ENCODE measurements at places on chromosomes 4 and X. TPM values are rescaled to one million over a fixed set of nuclear protein-coding genes. Genes with fewer than 3 reads are reported as not detected.
A peak's percentile ranks its signal among the peaks of the same experiment; 100 is the strongest.

DNA sequence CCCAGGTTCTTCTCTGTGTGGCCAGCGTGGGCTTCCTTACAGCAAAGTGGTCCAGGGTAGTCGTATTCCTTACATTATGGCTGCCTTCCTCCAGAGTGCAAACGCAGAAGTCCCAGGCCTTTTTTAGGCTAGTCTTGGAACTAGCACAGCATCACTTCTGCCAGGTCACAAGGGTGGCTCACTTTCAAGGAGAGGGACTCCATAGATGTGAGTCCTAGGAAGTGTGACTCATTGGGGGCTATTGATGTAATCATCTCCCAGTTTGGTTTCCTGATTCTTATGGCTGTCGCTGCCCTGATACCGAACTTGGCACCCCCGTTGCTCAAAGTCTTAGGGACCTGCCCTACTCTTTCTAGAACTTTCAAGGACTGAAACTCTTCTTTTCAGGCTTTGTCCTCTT is 140.0 kb downstream of the DCK start:
- DNase-seq, result no peak

- DNase-seq, result peak; percentile 47
Observed at GRCh38 chr4:136935871-136936270, 596.4 kb downstream of the PCDH18 start.

DNA sequence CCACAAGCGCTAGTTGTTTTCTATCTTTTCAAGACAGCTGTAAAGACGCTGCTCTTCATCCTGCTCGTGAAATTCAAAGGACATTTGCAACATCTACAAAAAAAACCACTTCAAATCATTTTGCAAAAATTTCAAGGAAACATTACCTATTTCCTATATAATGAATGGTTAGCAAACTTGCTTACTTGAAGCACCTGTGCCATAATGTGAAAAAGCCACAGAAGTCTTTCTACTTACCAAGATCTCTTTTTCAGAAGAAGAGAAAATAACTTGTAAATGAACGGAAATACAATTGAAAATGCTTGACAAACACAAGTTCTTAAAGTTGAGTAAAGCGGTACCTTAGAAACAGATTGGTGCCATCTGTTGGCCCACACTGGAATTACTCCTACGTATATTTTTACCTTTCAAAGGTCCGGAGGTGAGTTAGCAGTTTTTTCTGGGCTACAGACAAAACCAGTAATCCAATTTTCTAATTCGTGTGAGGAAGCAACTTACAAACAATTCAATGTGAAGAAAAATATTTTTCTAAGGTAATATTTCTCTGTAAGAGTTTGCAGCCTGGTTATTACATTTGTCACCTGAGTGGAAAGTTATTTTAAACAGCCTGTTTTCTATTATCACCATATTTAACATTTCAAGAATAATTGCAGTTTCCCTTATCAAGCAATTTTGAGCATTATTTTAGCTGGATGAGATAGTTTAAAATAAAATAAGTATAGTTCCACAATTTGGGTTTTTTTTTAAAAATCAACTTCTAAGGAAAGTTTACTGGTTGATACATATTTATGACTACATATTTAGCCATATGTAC is at the start of gene TLR6:
TLR6 (minus strand) TSS at position 294 of the 814 bp plus-strand sequence. CDS start 27,344 bp downstream, outside the sequence.
- peak; percentile 76 for DNase-seq

DNA sequence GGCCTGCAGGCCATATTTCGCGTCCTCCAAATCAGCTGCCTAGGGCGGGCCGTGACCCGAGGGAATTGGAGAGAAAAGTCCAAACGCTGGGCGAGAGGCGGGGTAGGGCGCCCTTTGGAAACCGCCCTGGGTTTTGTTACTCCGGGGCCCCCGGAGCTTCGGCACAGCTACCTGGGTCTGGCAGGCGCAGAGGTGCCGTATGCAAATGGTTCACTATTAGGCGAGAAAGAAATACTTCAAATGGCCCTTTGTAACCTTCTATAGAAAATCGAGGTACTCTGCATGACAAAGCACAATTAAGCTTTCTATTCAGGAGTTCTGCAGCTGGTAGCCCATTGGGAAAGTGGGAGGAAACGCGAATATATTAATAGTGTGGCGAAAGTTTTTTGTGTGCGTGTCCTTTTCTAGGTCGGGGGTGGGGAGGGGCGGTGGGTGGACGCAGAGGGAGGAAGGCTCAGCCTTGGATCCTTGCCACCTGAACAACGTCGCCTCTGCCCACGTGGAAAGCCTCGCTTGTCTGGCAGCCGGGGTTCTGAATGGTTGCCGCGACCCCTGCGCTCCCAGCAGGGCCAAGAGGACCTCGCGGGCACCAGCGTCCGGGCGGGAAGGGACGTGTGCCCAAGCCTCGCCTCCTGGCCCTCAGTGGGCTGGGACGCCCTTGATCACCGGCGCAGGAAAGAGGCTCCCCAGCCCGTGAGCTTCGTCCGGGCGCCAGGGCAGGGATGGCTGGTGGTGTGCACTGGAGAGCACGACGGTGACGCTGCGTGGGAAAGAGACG is 9.5 kb downstream of the GSX2 start:
- no peak for DNase-seq

DNA sequence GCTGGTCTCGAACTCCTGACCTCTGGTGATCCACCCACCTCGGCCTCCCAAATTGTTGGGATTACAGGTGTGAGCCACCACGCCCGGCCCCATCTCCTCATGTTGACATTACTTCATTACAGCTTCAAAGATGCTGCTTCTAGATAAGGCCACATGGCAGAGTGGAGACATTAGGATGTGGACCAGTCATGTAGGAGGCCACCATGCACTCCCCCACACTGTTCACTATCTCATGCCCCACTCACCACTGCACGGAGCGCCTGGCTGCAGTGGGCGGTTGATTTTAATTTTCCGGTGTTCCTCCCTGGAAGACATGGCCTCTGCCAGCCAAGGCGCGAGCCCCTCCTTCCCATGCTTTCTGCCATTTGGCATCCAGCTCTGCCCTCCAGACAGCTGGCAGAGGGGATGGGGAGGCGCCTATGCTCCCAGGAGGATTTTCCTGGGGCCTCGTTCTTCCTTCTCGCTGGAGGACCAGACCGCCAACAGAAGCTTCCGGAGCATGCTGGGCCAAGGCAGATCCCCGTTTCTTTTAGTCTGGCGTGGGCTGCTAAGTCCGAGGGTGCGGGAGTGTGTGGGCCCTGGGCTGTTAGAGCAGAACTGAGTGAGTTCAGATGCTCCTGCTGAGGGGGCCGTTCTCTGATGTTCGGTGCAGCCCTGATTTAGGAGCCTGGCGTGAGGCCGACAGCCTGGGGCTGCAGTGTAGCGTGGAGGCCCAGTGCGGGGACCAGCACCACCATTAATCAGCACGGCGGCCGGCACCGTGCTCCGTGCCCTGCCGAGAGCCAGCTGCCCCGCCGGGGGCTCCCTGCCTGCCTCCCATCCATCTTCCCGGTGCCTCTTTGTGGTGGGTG is 93.1 kb downstream of the SORCS2 start:
- no peak for DNase-seq

GRCh38 chrX:133475521-133475920 is 60.2 kb upstream of the GPC4 start:
- no peak for DNase-seq

RAB28 gene
- 18.7 TPM for total RNA-seq

TREX2 gene
- 0.50 TPM for total RNA-seq

NXF2B gene
- total RNA-seq, result not detected

PLS3 gene
- total RNA-seq, result 399 TPM

XK gene
- total RNA-seq, result 0.30 TPM

Measured in renal cortical epithelial cell (primary cell).